ENCODE measurements at places on chromosomes 12 and 14. TPM values are rescaled to one million over a fixed set of nuclear protein-coding genes. Genes with fewer than 3 reads are reported as not detected.

DNA sequence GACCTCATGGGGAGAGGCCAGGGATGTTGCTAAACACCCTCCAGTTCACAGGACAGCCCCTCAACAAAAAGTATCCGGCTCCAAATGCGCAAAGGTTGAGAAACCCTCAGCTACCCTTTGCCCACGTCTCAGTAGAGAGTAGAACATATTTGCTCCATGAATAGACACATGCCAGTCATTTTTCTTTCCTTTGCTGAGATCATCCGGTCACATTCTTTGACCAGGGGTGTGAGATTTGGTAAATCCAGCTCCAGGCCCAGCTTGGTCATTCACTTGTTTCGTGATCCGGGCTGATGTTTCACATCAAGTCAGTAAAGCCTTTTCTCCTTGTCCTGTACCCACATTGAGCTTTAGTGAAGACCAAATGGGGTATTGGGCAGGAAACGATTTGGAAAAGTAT lies 83.6 kb upstream of the LHX5 start:
- no peak for DNase-seq

DNA sequence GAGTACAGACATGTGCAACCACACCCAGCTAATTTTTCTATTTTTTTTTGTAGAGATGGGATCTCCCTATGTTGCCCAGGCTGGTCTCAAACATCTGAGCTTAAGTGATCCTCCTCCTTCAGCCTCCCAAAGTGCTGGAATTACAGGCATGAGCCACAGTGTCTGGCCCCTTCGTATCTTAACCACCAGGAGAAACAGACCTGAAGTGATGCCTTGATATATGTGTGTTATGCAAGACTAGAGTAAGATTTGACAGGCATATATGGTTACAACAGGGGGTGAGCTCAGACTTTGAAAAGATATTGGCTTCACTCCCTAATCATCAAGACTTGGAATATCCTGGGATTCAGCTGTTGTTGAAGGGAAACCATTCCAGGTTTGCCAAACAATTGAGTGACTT lies 10.7 kb upstream of the GALNT6 start:
- DNase-seq = no peak

DNA sequence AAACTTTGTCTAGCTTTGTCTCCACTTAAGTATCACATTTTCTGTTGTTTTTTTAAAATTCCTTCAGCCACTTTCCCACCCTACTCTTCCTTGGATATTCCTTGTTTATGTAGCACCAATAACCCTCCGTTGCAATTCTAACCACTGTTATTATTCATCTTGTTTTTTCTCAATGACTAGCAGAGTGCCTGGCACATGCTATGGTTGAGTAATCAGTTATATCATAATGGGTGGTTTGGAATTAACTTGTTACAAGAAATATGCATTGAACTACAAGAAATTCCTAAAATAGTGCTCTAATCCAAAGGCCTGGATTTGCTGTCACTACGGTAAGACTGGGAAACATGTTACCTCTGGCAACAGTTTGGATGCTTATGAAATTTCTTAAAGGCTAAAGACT lies 756.6 kb downstream of the NOVA1 start:
- no peak for DNase-seq

- no peak for DNase-seq
Measured at GRCh38 chr12:69338936-69339335, 9.2 kb upstream of the LYZ start.

- no peak for DNase-seq
Measured at GRCh38 chr14:63308723-63309317, 9.9 kb downstream of the GPHB5 start.

DNA sequence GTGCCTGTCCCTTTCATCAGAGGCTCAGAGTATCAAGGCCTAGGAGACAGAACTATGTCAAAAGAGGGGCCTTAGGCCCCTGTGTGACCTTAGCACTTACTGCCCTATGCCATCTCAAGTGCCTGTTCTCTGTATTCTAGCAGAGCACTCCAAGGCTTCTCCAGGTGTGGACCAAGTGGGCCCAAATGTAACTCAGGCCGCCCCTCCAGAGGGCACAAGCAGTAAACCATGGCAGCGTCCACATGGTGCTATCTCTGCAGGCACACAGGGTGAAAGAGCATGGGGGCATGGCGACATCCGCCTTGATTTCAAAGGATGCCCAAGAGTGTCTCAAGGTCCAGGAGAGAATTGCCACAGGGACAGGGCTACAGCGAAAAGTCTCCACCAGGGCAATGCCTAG lies 628.7 kb downstream of the RPS29 start:
- no peak for DNase-seq

GRCh38 chr12:124397399-124397679 lies 102.4 kb downstream of the RFLNA start:
- no peak for DNase-seq

- peak; percentile 68 for DNase-seq
Measured at GRCh38 chr14:99996951-99997571, 68.2 kb upstream of the EVL start.

GRCh38 chr12:68003777-68004176 lies 14.5 kb downstream of the IFNG-AS1 start:
- no peak for DNase-seq

OTUB2 gene
- 3.7 TPM for total RNA-seq

ERG28 gene
- 9.5 TPM for total RNA-seq

SMCO2 gene
- not detected for total RNA-seq

CLEC4C gene
- total RNA-seq = not detected

IL26 gene
- not detected for total RNA-seq
